ENCODE measurements at places on chromosomes 16 and 17.

- no peak for DNase-seq
These were observed 727.2 kb upstream of the RBFOX1 start for GRCh38 chr16:6605490-6605889.

DNA sequence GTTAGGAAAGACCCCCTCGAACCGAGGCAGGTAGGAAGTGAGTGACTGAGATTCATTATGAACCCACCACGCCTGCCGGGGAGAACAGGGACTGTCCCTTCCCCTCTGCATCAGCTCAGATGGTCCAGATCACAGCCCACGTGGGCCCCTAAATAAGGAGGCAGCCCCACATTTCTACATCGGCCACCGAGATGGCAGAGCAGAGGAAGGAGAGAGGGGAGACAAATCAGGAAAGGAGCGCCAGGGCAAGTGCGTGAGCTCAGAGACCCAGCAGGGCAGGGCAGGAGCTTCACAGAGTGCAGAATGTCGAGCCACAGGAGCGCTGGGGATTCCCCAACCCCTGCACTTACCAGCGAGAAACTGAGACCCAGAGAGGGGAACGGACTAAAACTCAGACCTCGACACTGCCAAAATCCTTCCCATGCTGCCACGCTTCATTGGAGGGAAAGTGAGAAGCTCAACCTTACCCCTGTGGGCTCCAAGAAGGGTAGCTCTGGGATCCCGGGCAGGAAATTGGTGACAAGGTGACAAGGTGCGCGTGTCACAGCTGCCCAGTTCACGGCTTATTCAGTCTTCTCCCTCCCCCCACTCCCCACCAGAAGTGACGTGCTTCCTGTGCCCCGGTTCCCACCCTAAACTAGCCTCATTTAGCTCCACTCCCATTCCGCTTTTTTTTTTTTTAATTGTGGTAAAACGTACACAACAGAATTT is at the start of gene ICAM2:
Gene ICAM2, minus strand, starts transcription at position 578 of the 711 bp plus-strand sequence. CDS start 13,942 bp downstream, outside the sequence.
- DNase-seq: peak; percentile 37

DNA sequence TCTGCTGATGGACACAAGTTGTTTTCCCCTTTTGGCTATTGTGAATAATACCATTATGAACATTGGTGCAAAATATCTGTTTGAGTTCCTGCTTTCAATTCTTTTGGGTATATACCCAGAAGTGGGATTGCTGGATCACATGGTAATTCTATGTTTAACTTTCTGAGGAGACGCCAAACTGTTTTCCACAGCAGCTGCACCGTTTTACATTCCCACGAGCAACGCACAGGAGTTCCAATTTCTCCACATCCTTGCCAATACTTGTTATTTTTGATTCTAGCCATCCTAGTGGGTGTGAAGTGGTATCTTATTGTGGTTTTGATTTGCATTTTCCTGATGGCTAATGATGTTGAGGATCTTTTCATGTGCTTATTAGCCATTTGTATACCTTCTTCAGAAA is 43.4 kb upstream of the GAS7 start:
- no peak for DNase-seq

GRCh38 chr16:61261315-61261714 is 774.9 kb downstream of the CDH8 start:
- DNase-seq: no peak

GRCh38 chr16:72921106-72921505 is 126.8 kb downstream of the ZFHX3 start:
- DNase-seq: no peak

- DNase-seq: no peak
These were observed 34.8 kb upstream of the CPHXL start for GRCh38 chr16:75761108-75761507.

DNA sequence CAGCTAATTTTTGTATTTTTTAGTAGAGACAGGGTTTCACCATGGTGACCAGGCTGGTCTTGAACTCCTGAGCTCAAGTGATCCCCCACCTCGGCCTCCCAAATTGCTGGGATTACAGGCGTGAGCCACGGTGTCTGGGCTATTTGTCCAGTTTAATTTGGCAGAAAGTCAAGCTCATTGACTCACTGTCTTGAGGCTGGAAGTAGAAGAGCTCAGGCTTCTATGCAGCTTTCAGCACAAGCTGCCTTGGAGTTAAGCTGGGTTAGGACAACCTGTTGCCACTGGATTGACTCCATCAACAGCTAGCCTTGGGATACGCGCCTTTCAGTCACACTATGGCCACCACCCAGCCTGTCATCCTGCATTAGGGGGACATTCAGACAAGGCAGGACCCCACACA is 76.2 kb upstream of the DNAH17 start:
- DNase-seq: no peak

DNA sequence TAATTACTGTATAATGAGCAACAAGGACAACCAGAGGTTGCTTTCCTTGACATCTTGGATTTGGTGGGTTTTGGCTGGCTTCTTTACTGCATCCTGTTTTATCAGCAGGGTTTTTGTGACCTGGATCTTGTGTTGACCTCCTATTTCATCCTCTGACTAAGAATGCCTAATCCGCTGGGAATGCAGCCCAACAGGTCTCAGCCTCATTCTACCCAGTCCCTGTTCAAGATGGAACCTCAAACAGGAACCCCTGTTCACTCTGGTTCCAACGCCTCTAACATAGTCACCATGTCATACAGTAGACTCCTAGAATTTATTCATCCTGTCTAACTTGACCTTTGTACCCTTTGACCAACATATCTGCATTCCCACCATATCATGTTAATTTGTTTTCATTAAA is 183.8 kb upstream of the SOX9 start:
- no peak for DNase-seq

DNA sequence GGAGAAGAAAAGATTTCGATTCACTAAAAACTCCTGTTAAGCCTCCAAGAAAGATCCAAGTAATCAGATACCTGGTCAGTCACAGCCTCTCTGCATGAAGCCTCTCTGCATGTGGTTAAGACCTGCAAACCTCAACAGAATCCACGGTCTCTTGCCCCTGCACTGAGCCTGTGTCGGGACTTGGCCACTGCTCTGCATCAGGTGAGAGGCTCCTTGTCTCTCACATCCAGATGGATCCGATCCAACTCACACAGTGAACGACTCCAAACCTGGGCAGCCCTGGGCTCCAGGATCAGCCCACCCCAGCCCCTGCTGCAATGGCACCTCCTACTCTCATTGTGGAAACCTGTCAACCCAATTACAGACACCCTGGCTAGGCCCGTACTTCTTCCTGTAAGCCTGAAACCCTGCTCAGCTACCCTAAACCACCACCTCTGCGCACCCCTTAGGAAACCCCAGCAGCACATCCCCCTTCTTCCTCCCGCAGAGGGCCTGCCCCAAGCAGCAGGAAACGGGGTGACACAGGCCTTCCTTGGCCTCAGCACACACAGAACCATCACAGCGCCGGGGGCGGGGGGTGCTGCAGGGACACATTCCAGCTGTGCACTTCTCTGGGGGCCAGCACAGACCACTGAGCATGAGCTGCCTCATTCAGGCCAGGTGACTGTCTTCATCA is 129.5 kb downstream of the ANKRD11 start:
- no peak for DNase-seq

GRCh38 chr17:73772107-73772705 is 128.0 kb upstream of the SDK2 start:
- DNase-seq: no peak

GRCh38 chr16:69724981-69725479 is 1.3 kb downstream of the NQO1 start:
- no peak for DNase-seq

- no peak for DNase-seq
These were observed 193.7 kb upstream of the CDH13 start for GRCh38 chr16:82433042-82433441.

- no peak for DNase-seq
These were observed 15.2 kb upstream of the ZNF469 start for GRCh38 chr16:88367560-88367959.

GRCh38 chr16:19132898-19133297 is 19.1 kb downstream of the ITPRIPL2 start:
- no peak for DNase-seq

DNA sequence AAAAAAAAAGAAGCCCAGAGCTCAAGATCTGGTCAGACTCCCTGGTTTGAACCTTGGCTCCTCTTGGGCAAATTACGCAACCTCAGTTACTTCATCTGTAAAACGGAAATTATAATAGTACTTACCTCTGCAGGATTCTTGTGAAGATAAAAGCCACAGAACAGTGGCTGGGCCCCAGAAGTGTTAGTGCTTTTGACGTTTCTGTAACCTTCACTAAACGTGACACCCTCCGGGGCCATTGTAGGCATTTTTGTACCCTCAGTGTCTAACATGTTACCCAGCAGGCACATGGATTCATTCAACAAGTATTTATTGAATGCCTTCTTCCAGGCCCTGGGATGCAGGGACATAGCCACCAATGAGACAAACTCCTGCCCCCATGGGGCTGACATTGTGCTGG is 58.0 kb downstream of the PITPNC1 start:
- DNase-seq: no peak

DNA sequence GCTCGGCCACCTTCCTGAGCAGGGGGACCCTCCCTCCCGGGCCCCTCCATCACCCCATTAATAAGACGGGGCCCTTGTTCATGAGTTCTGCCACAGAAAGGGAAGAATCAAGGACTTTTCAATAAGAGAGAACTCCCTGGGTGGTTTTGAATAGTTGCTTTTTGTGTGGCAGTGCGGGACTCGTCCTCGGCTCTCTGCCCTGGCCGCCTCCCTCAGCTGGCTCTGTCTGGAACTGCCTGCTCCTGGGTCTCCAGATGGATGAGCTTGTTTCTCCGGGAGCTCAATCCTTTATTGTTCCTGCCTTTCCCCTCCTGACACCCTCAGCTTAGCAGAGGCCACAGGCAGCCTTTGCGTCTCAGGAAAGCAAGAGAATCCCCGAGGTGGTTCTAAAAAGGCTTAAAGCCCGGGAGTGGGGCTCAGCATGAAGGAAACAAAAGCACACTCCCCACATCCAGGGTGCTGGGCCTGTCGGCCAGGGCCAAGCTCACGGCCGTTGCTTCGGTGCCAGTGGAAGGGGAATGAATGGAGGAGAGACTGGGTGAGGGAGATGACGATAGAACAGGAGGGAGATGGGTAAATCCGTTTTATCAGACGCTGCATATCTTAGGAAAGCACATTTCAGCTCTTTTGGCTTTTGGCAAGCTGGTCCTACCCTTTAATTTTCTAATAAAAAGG is 60.2 kb downstream of the RAI1 start:
- peak; percentile 91 for DNase-seq
